ENCODE measurements at places on chromosomes 4 and X.

DNA sequence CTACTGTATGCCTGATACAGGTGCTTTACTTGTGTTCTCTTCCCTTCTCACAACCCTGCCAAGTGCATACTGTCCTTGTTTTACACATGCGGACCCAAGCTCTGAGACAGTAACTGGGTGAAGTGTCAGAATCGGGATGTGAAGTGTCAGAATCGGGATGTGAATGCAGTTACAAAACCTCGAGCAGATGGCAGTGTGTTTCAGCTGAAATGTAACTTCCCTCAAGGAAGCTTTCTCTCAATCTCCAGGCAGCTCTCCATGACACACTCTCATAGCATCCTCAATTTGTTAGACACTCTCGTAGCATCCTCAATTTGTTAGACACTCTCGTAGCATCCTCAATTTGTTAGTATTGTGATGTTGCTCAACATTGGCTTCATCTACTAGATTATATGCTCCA is 1.1 kb upstream of the HPSE start:
- no peak for DNase-seq

GRCh38 chrX:28847423-28847822 is 260.2 kb downstream of the IL1RAPL1 start:
- peak; percentile 11 for DNase-seq

- no peak for DNase-seq
Measured at GRCh38 chr4:169675825-169676224, 55.4 kb downstream of the CLCN3 start.

DNA sequence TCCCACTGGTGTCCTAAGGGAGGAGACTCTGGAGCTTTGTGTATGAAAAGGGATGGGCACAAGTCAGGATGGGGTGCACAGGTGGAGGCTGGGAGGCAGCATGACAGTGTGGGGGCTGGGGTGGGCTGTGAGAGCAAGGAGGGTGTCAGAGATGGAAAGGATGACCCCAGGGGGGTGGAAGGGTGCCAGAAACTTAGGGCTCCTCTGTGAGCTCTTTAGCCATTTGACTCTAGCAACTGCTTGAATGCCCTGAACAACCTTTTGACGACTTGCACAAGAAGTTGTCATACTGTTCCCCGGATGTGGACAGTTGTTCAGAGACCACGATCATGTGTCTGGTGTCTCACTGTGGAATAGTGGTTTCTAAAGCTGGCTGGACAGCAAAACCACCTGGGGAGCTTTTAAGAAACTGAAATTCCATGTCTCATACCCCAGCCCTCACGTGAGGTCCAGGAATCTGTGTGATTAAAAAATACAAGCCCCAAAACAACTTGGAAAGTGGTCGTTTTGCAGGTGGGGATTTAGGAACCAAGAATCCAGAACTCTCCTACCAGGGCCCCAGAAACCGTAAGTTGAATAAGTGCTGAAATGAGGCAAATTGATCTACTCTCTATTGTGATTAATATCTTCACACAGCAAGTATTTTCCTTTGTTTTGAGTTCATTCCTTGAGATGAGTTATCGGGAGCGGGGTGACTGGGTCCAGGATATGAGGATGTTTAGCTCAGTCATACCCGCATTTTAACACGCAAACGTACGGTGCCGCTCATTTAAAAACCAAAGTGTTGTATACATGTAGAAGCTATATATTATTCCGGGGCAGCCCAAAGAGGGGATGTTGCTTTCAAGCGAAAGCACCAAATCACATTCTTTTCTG is 3.4 kb downstream of the RHOH start:
- peak; percentile 48 for DNase-seq
